ENCODE measurements at places on chromosomes 12 and 14.
A peak's percentile ranks its signal among the peaks of the same experiment; 100 is the strongest.

GRCh38 chr12:16070113-16070512 is 159.0 kb downstream of the DERA start:
- no peak for DNase-seq

GRCh38 chr14:79852950-79853744 is 358.2 kb downstream of the DIO2 start:
- DNase-seq, result no peak

DNA sequence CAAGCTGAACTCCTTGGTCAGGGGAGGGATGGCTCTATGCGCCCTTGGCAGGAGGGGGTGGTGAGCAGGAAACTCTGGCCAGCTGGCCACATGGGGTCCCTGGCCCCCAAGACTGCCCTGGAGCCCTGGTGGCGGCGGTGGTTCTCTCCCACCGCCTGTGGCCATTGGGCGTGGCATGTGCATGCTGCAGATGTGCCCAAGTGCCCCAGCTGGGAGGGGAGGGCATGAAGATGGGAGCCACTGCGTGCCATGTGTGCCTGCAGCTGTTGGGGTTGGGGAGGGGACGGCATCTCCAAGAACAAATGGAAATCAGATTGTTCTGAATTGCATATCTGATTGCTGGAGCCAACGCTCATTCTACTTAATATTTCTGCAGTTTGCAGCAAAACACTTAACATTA is 115.7 kb upstream of the IGF1 start:
- no peak for DNase-seq

DNA sequence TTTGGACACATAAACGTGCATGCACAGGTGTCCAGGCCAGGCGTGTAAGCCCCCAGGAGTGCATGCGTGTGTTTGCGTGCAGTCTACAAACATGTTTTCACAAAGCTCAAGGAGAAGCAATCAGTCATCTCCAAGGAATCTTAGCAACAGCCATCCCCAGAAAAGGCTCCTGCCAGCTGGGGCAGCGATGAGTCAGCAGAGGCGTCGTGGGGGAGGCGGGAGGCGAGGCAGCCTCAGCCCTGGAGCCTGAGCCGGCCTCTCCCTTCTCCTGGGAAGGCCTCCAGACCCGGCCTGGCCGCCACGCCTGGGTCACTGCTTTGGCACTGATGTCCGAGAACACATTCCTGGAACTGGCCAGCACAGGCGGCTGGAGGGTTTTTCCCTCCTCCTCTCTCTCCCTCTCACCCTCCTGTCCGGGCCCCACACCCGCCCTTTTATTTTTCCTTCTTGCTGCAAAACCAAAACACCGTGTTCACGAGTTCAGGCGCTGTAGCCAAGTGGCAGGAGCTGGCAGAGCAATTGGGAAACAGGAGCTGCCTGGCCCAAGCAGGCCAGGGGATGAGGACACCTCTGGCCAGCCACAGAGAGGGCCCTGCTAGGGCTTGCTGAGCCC is 92.7 kb downstream of the LRRC74A start:
- DNase-seq, result no peak

- peak; percentile 19 for DNase-seq
These were observed at the start of gene BAZ1A for GRCh38 chr14:34875031-34875922. Gene BAZ1A, minus strand, starts transcription at chr14:34875360. Its CDS starts 756 bp downstream, at chr14:34874604.

DNA sequence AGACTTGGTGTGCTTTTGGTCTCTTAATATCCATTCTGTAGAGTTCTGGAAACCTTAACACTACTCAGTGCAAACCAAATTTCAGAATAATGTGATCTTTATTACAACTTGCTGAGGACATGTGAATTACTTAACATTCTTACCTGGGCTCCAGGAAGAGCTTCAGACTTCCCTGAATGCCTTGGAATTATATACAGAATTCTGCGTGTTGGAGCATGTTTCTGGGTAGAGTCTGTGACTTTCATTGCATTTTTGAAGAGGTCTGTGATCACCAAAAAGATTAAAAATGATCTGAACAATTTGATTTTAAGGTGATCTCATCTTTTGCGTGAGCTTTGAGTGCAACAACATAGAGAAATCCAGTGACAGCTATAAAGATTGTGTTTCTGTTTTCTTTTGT is 35.4 kb downstream of the ZDHHC17 start:
- no peak for DNase-seq

DNA sequence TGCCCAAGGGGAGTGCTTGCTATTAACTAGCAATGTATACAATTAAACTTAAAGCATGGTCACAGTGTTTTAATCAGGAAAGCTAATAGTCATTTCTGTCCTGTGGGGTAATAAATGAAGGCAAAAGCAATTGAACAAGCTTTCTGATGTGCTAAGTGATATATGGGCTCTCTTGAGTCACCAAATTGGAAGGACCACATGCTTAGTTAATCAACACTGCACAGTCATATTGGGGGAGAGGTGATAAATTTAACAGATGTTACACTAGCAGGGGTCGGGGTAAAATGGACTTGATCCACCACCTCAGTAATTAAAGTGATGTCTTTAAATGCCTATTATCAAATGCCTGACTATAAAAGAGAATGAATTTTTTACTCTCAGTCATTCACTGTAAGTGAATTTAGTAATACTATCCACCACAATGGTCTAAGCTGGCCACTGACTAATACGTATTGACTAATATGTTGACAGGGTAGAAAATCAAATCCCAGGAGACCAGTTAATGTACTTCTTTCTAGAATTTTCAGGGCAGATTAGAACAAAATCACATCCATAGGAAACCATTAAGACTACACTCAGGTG is 736.3 kb downstream of the RPS29 start:
- DNase-seq, result no peak

- no peak for DNase-seq
These were observed 15.0 kb downstream of the COQ5 start for GRCh38 chr12:120514002-120514401.

DNA sequence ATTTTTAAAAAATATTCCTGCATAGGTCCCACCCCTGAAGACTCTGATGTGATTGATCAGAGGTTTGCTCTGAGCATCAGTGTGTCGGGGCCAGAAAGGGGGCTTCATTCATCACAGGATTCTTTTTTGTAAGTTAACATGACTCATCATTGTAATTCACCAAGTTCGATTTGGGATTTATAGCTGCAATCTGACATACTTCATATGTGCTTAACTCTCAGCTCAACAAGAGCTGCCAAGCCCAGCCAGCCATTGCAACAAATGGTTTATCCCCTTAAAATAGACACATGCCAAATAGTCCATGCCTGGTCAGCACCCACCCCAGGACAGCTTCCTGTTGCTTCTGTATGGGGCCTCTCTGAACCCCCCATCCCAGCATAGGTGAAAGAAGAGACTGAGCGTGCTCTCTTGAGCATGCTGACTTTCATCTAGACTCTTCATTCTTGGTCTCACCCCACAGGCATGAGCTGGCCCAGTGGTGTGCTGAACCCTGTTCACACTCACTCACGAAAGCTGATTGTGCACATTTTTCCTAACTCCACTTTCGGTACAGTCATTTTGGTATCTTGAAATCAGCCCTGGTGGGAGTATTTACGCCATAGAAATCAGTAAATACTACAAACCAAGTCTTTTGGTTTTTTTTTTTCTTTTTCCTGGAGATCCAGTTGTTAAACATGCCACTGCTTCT is 101.4 kb downstream of the STAB2 start:
- DNase-seq, result no peak

DNA sequence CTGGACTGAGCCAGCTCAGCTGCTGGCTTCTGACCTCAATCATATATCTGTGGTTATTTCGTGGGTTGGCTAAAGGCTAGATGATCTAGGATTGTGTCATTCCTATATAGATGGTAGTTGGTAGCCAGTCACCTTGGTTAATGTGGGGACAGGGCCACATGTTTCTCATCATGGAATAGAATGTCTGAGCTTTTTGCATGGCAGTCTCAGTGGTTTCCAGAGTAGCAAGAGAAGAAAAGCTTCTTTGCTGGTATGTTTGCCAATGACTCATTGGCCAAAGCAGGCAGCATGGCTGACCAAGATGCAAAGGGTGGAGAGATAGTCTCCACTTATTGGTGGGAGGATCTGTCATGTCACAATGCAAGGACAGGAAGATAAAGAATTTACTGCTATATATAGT is 746.4 kb upstream of the FLRT2 start:
- DNase-seq, result no peak

DNA sequence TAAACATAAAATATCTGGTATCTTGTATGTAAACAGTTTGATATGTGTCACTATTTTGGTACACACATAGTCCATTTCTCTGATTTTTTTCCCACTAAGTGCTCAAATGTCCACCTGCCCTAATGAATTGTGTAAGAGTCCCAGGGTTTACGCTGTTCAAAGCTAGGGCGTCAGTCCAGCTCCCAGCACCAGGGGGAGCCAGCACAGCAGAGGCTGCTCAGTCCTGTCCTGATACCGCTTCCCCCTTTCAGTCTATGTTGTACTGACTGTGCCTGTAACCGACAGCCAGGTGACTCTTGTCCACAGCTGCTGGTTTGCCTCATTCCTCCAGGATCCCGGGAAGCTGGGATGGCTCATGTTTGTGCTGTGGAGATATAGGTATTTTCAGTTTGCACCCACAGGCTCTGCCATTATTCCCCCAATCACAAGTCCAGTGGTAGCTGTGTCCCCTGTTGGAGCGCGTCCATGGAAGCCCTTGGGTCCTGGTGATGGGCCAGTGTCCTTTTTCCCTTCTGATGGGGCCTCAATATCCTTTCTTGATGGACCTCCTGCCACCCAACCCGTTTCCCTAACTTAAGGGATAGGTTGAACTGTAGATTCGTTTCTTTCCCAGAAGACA is 242.0 kb downstream of the NEDD1 start:
- DNase-seq, result peak; percentile 29

- DNase-seq, result no peak
These were observed 60.6 kb upstream of the ANO4 start for GRCh38 chr12:100733817-100734593.

DNA sequence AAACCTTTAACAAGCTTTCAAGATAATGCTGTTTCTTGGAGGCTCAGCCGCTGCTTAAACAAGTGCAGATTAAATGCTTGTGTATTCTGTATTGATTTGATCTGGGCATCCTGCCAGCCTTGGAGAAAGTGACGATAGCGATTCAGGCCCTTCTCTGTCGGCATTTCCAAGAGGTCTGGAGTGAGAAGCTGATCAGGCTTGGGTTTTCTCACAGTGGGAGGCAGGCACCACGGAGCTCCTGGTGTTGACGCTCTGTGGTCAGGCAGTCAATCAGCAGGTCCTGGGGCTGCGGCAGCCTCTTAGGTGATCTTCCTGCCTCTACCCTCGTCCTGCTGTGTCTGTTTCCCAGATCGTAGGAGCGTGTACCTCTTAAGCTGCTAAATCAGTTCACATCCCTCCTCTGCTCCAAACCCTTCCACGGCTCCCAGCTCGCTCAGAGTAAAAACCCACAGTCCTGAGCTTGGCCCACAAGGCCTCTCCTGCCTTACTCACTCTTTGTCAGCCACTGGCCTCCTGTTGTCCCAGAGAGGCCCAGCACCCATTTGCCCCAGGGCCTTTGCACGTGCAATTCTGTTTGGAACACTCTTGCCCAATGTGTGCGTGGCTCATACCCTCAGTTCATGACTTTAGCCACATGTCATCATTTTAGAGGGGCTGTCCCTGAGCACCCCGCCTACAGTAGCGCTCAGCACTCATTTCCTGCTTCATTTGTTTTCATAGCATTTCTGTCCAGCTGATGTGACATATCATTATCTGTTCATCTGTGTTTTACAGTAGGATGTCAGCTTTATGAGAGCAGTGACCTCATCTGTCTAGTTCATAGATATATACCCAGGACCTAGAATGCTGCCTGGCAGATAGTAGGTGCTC is 155.4 kb downstream of the AACS start:
- DNase-seq, result no peak

DNA sequence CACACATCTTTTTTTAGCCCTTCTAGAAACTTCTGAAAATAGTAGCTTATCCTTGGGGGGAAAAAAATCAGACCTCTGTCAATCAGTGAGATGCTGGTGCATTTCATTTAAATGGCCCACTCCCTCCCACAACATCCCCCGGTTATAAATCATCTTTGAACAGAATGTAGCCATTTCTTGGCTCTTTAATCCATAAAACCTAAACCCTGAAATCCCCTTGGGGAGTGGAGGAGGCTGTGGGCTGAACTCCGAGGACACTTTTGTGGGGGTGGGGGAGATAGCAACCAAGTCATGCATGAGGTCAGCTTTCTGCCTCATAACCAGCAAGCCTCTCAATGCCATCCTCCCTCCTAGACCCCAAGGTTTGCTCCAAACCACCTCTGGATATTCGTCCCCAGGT is 21.0 kb downstream of the HRK start:
- DNase-seq, result no peak

DNA sequence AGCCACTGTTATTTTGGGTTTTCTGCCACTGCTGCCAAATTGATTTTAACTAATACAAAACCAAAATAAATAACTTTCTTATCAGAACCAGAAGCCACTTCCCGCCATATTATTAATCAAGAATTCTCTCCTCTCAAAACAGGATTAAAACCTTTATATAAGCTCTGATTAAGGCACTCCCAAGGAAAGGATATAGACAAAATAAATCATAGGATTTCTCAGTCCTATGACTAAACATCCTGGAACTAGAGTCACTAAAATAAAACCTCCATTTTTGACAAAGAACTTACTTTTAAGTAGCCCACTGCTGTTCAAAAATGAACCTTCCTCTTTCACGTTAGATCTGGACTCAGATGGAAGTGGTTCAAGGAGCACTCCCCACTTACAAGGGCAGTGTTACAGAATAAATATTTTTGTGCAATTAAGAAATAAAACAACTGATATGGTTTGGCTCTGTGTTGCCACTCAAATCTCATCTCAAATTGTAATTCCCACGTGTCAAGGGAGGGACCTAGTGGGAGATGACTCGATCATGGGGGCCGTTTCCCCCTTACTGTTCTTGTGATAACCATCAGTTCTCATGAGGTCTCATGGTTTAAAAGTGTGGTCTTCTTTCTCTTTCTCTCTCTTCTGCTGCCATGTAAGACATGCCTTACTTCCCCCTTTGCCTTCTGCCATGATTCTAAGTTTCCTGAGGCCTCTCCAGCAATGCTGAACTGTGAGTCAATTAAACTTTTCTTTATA is 26.4 kb downstream of the GXYLT1 start:
- DNase-seq, result no peak

- DNase-seq, result no peak
These were observed 59.3 kb upstream of the SLC24A4 start for GRCh38 chr14:92263681-92264080.

- no peak for DNase-seq
These were observed 4.7 kb upstream of the C1R start for GRCh38 chr12:7096979-7097378.

DNA sequence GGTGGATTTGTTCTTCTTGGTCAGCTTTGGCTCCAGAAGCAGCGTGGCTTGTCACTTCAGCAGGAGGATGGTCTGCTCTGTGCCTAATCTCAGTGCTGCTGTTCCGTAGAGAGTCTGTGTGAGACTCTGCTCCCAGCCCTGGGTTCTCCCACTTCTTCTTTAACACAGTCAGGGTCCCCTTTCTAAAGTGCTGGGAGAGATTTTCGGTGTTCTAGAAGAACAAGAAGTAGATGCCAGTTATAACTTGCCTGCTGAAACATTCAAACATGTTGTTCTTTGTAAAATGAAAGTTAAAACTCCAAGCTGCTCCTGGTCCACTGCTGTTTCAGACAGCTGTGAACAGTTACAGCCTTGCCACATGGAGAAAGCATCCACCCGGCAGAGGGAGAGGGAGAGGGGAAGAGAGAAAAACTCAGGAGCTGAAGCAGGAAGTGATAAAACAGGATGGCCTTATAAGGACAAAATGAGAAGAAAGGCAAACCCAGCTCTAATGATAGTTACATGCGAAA is 55.2 kb upstream of the CERS5 start:
- no peak for DNase-seq
